CD14-positive monocyte (primary cell): ENCODE measurements at places on chromosomes 13 and 19.

- no peak for DNase-seq
Observed at GRCh38 chr13:99922631-99923404, 48.7 kb downstream of the ZIC5 start.

DNA sequence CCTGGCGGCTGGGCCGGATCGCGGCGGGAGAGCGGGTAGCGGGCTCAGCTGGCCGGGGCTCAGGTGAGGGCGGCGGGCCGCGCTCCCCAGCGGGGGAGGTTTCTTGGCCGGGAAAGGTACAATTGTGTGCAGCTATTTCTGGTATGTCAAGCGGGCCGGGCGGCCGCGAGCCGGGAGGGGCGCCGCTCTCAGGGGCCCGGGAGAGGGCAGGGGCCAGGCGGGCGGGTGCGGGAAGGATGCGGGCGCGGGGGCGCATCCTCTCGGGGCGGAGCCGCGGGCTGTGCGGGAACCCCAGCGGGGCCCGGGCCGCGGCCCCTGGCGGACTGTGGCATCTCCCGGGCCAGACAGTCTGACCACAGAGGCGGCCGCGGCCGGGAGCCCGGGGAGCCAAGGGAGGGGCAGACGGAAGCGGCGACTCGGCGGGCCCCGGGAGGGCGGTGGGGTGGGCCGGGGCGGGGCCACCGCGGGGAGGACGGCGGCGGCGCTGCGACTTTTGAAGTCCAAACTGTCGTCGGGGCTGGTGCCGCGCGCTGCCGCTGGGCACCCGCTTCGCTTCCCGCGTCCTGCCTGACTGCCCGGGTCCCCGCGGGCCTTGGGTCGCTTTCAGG, at the start of gene LMO7:
Gene LMO7, plus strand, starts transcription at position 503 of the 608 bp plus-strand sequence. CDS start 328 bp downstream, outside the sequence.
- no peak for DNase-seq

- DNase-seq = no peak
Observed at GRCh38 chr19:10155839-10156238, 36.1 kb upstream of the EIF3G start.

DNA sequence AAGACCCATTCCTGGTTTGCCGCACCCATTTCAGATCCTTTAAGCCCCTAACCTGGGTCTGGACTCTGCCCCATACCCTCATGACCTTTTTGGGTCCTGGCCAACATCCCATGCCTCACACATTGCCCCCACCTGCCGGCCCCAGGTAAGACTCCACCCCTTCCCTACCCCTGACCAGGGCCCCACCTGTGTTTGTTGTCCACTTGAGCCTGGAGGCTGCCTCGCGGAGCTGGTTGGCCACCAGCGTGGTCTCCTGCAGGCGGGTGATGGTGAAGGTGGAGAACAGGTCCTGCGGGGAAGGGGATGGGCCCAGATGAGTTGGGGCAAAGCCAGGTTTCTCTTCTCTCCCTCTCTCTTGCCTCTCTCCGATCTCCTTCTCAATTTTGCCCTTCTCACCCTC, 19.5 kb downstream of the MAN2B1 start:
- no peak for DNase-seq

DNA sequence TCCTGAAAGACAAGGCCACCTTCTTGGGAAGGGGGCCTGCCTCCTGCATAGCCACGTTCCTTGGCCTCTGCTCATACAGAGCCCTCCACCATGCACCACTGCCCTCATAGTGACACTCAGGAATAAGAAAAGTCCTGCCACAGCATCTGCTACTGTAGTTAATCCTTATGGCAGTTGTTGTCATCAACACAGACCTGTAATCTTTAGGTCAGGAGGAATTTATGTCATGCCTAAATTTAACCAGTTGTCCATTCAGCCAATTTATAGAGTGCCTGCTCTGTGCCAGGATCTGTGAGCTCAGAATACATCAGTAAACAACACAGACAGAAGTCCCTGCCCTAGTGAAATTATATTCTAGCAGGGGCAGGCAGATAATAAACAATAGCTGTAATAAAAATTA, 44.4 kb downstream of the FAM124A start:
- no peak for DNase-seq

GRCh38 chr19:55692681-55693081, 17.7 kb downstream of the EPN1 start:
- DNase-seq = no peak

- no peak for DNase-seq
Observed at GRCh38 chr13:38763446-38764381, 76.8 kb downstream of the FREM2 start.

DNA sequence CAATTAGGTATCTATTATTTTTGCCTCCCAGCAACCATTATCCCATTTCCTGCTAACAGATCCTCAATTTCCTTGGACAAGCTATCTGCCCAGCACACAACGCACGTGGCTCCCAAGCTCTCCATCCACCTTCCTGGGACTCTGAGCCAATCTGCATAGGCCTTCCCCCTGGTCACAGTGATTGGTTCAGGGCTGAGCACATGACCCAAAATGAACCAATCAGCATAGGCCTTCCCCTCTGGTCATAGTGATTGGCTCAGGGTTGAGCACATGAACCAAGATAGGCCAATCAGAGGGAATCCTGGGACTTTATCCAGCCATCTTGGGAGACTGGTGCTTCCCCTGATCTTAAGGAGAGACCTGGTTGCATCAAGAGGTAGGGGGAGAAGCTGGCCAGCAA, 5.8 kb downstream of the CPAMD8 start:
- DNase-seq = no peak

DNA sequence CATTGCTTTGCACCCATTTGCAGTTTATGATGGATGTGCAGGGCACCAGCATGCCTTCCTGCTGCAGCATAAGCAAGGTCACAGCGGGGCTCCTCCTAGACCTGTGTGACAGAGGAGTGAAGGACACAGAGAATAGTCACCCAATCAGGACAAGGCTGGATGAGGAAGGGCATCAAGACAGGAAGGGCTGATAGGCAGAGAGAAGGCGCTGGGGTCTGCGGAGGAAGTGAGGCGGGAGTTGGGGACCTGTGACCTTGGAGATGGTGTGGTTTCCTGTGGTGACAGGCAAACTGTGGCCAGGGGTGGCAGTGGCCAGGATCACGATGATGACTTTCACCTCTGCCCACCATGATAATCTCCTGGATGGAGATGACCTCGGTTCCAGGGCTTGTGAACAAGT, 16.4 kb upstream of the KCTD15 start:
- no peak for DNase-seq

GRCh38 chr13:31920727-31921100, 110.9 kb upstream of the FRY start:
- DNase-seq = no peak

DNA sequence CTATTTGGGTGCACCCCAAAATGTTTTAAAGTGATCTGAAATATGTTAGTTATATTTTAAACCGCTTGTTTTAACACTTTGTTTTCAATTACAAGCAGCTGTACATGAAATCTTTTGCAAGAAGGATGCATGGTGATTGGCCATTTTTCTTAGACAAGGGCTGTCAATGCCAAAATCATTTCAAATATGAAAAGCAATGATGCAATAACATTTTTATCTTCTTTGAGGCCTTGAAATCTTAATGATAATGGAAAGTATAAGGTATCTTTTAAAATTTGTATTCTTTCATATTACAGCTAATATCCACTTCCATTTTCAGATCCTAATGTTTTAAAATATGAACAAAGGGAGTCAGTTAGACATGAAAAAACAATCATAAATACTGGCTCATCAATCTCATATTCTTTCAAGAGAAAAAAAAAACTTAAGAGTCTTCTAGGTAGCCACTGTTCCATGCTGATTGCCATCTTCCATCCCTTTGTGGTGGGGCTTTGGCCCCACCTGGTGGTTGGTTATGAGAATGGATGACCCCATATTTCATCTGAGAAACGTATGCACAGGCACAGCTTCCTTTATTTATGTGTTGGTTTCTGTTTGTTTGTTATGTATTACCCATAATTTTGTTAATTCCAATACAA, 330.3 kb upstream of the MIR17HG start:
- peak; percentile 8 for DNase-seq

DNA sequence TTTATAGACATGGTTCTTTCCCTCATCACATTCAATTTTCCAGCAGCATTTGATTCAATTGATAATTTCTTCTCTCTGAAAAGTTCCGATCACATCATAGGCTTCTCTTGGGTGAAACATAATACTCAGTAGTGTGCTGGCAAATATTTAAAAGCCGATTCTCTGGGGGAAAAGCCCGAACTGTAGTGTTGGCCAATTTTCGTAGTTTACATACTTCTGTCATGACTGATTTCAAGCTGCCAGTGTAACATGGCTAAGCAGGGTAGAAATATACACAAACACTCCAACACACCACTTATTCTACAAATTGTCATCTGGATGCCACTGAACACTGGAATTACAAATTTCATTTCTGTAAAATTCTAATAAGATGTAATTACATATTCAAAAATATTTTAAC, 56.1 kb upstream of the FREM2 start:
- no peak for DNase-seq

GRCh38 chr19:33686687-33687480, 65.1 kb downstream of the CHST8 start:
- no peak for DNase-seq

- DNase-seq = no peak
Observed at GRCh38 chr13:25175431-25175830, 3.3 kb upstream of the AMER2 start.

- DNase-seq = peak; percentile 29
Observed at GRCh38 chr19:16104722-16105121, 7.0 kb upstream of the RAB8A start.

DNA sequence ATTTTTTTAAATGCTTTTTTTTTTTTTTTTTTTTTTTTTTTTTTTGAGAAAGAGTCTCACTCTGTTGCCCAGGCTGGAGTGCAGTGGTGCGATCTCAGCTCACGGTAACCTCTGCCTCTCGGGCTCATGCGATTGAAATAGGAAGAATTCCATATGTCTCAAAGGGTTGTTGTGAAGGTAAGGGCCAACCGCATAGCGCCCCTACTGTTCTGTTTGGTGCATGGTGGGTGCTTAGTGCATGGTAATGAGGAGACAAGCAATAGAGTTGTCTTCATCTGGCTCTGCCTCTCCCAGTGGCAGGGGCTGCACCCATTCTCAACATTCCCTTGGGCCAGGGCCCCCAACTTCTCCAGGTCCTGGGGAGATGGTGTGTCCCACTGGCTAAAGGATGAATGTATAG, 68.7 kb downstream of the RASL11A start:
- DNase-seq = no peak

GRCh38 chr13:57739543-57740190, 108.1 kb downstream of the PCDH17 start:
- no peak for DNase-seq

DNA sequence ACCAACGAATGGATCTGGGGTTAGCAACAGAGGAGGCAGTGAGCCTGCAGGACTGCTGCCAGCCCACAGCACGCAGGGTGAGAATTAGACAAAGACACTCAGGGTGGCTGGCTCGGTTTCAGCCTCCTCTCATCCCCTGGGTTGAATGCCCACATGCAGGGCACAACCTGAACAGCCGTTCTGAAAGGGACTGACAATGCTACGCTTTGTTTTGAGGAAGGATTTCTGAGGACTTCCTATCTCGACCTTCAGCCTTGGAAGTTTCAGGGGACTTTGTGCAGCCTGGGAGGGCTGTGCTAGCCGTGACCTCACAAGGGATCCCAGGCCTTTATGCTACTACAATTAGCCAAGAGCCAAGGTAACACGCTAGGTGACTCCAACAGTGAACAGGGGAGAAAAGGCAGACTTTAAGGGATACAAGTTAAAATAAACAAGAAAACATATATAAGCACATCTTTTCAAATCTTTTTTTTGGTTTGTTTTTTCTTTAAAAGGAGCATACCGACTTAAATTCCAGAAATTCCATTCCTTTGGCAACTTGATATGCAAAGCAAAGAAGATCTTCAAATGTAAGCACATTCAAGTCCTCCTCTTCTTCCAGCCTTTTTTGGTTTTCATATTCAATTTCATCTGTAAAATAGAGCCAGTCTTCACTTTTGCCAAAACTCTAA, 34.5 kb upstream of the URAD start:
- no peak for DNase-seq

GRCh38 chr19:45761714-45762113, 7.3 kb downstream of the SIX5 start:
- no peak for DNase-seq

DNA sequence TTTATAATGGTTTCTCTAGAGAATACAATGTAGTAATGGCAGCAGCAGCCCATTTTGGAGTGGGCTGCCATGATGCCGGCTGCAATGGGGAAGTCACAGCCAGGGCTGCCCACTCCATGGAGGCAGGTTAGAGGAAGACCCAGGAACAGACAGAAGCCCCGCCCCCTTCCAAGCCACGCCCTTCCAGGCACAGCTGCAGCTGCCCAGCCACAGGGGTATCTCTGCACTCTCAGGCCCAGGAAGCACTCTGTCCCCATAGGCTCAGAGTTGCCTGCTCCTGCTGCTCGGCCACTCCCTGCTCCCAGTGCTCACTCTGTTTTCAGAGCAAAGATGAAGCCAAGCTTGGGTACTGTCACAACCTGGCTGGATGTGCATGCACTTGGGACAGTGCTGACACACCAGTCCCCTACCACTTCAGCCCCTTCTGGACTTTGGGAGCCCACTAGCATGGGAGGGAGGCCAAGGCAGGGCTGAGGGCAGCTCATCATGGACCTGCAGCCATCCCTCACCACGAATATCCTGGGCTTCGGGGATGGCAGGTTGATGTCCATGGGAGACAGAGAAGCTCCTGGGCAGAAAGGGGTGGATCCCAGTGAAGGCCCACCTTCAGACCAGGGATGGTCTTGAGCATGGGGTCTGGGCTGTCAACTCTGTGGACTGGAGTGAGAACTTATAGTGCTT, 1224.2 kb downstream of the SLITRK5 start:
- DNase-seq = no peak

DNA sequence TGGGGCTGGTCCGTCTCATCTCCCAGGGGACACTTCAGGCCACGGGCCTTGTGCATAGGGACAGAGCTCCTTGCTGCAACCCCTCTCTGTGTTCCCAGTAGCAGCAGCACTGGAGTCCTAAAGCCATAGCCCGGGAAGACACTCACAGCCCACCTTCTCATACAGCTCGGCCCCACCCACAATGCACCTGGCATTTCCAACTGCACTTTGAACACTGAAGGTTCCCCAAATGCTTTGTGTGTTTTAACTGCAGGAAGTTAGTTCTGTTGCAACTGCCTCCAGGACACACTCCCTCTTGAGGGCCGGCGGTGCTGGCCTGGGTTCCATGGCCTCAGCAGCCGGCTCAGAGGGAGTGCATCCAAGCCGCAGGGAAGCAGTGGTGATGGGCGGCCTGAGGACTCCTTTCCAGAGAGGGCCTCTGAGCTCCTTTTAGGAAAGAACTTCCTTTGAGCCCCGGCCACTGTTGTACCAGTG, 22.7 kb upstream of the TMEM255B start:
- DNase-seq = no peak

GRCh38 chr13:25353344-25353743, 18.4 kb upstream of the ATP8A2 start:
- DNase-seq = no peak
